PC-9 (cell line): ENCODE measurements at places on chromosomes 12 and 14. TPM values are rescaled to one million over a fixed set of nuclear protein-coding genes. Genes with fewer than 3 reads are reported as not detected.

Gene USP44
- 1.0 and 1.3 TPM in 2 replicates for total RNA-seq

Gene RPS6KL1
- 3.4 and 4.2 TPM in 2 replicates for total RNA-seq

Gene KRT78
- total RNA-seq, result 1.5 and 1.7 TPM in 2 replicates

Gene KRT85
- total RNA-seq, result not detected in 2 replicates

Gene LRIG3
- 8.8 and 10.6 TPM in 2 replicates for total RNA-seq

Gene CLEC6A
- total RNA-seq, result not detected in 2 replicates

Gene HPD
- 0.35 and 0.92 TPM in 2 replicates for total RNA-seq

Gene PTCSC3
- total RNA-seq, result not detected in 2 replicates

Gene ADAM21
- total RNA-seq, result 0.15 TPM in 1 of 2 replicates, not detected in the other

Gene MGAT4C
- not detected in 2 replicates for total RNA-seq

Gene OVCH1
- total RNA-seq, result not detected in 2 replicates

Gene FIGNL2
- not detected in 2 replicates for total RNA-seq

Gene EVL
- 4.9 and 5.9 TPM in 2 replicates for total RNA-seq

Gene KRT6A
- 55.9 and 87.5 TPM in 2 replicates for total RNA-seq

Gene PZP
- not detected in 2 replicates for total RNA-seq

Gene PIK3C2G
- 0.30 and 1.4 TPM in 2 replicates for total RNA-seq

Gene SELPLG
- 0.35 and 0.96 TPM in 2 replicates for total RNA-seq

Gene PPP1R36
- 0.35 TPM in 1 of 2 replicates, not detected in the other for total RNA-seq

Gene RILPL2
- 3.6 and 4.3 TPM in 2 replicates for total RNA-seq

Gene FOXN4
- not detected in 2 replicates for total RNA-seq

Gene STAT2
- total RNA-seq, result 76.6 and 80.8 TPM in 2 replicates

Gene DPPA3
- not detected in 2 replicates for total RNA-seq

Gene SALL2
- 10.3 and 10.9 TPM in 2 replicates for total RNA-seq

Gene ZNF10
- total RNA-seq, result 7.3 and 9.5 TPM in 2 replicates

Gene ACTN1
- total RNA-seq, result 314 and 323 TPM in 2 replicates

Gene DAD1
- 129 and 155 TPM in 2 replicates for total RNA-seq

Gene LIN7A
- not detected in 2 replicates for total RNA-seq

Gene FBXW8
- 20.6 and 27.4 TPM in 2 replicates for total RNA-seq

Gene TOMM20L
- not detected in 2 replicates for total RNA-seq

Gene RIN3
- total RNA-seq, result 13.4 and 14.8 TPM in 2 replicates

Gene MYO1A
- total RNA-seq, result not detected in 2 replicates

Gene A2ML1
- total RNA-seq, result 15.2 and 17.3 TPM in 2 replicates
